ENCODE measurements at places on chromosomes 12 and 14. TPM values are rescaled to one million over a fixed set of nuclear protein-coding genes. Genes with fewer than 3 reads are reported as not detected.

EPS8 gene
- 25.6 TPM for total RNA-seq

MYF6 gene
- 0.45 TPM for total RNA-seq

ADAM21 gene
- total RNA-seq, result not detected

CDKL1 gene
- total RNA-seq, result 1.8 TPM

RAD9B gene
- 0.56 TPM for total RNA-seq

TOMM20L gene
- total RNA-seq, result not detected

C12orf43 gene
- 5.7 TPM for total RNA-seq

ERBB3 gene
- total RNA-seq, result 2.4 TPM

LALBA gene
- not detected for total RNA-seq

GRCh38 chr14:25048170-25049016 is 1.6 kb downstream of the STXBP6 start:
- DNase-seq, result peak; percentile 59
- H3K27ac ChIP-seq, result peak overlapping the region; percentile 95
- H3K36me3 ChIP-seq, result no peaks in the 10 kb centered on the region
- peak overlapping the region; percentile 77 for H3K4me3 ChIP-seq
- no peaks in the 10 kb centered on the region for H3K27me3 ChIP-seq
- peaks cover 34% of the 10 kb centered on the region for H3K4me1 ChIP-seq

DNA sequence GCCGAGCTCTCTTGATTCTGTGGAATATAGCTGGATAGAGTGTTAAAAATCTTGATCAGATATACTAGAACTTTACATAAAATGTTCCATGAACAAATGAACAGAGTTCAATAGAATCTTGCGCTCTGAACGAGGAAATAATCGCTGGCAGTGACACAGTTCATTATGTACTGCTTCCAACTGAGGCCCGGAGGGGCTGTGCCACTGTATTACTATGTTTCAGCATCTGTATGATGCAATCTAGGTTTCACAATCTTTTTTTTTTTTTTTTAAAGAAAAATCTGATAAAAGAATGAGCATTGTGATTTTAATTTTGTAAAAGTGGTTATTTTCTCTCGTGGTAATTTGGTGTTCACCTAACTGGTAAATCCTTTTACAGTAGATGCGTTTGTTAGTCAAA is 77.2 kb downstream of the FERMT2 start:
- H3K27ac ChIP-seq, result no peak overlapping the region
- H3K4me3 ChIP-seq, result no peak overlapping the region
- no peak for DNase-seq
- H3K27me3 ChIP-seq, result no peaks in the 10 kb centered on the region
- peaks cover 27% of the 10 kb centered on the region for H3K4me1 ChIP-seq
- peaks cover 84% of the 10 kb centered on the region for H3K36me3 ChIP-seq

- H3K36me3 ChIP-seq, result no peaks in the 10 kb centered on the region
- no peak overlapping the region for H3K27ac ChIP-seq
- H3K4me1 ChIP-seq, result no peaks in the 10 kb centered on the region
- H3K4me3 ChIP-seq, result no peak overlapping the region
- DNase-seq, result no peak
Measured at GRCh38 chr12:41942354-41942753, 202.3 kb downstream of the GXYLT1 start.

DNA sequence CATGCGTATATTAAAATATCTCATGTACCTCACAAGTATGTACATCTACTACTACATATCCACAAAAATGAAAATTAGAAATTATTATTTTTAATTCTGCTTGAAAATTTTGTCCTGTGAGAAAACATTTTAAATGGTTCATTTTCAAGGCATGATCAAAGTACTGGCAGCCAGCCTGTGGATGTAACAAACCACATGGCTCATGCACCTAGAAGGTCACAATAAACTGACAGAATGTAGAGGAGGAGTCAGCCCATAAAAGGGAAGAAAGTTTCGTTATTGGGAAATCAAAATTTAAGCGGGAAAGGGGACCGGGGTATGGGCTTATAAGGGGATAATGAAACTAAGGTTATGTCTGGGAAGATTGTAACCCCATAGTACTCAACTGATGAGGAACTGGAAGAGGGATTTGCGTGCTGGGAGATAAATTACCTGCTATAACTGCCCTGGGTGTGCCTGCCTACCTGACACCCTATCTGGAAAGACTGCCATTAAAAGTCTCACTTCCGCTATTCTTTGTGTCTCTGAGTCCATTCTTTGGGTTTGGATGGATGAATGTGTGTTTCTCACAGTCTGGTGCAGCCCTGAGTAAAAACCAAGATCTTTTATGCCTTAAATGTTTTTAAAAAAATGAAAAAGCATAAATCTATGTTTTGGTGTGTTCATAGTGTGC is 62.2 kb upstream of the PCED1B start:
- H3K36me3 ChIP-seq, result no peaks in the 10 kb centered on the region
- no peak overlapping the region for H3K27ac ChIP-seq
- H3K27me3 ChIP-seq, result no peaks in the 10 kb centered on the region
- no peak overlapping the region for H3K4me3 ChIP-seq
- no peaks in the 10 kb centered on the region for H3K4me1 ChIP-seq

DNA sequence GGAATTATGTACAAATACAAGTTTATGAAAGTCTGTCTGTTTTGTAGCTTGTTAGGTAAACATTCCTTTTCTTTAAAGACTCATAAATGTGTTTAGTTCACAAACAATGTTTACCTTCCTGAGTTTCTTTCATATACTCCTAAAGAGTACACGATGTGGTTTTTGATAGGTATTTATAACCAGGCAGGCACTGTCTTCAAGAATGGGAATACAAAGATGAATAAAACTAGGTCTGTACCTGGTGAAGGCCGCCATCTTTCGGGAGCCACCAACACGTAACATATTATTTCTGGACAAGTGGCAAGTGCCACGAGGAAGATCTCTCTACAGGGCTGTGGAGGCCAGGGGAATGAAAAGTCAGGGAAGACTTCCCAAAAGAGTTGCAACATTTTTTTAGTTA is 144.6 kb upstream of the RASSF8 start:
- no peaks in the 10 kb centered on the region for H3K4me1 ChIP-seq
- H3K36me3 ChIP-seq, result no peaks in the 10 kb centered on the region
- no peak for DNase-seq
- H3K27ac ChIP-seq, result no peak overlapping the region
- no peaks in the 10 kb centered on the region for H3K27me3 ChIP-seq
- H3K4me3 ChIP-seq, result no peak overlapping the region

- no peaks in the 10 kb centered on the region for H3K36me3 ChIP-seq
- no peak overlapping the region for H3K4me3 ChIP-seq
- DNase-seq, result no peak
Measured at GRCh38 chr12:92070864-92071445, 74.7 kb downstream of the BTG1 start.

DNA sequence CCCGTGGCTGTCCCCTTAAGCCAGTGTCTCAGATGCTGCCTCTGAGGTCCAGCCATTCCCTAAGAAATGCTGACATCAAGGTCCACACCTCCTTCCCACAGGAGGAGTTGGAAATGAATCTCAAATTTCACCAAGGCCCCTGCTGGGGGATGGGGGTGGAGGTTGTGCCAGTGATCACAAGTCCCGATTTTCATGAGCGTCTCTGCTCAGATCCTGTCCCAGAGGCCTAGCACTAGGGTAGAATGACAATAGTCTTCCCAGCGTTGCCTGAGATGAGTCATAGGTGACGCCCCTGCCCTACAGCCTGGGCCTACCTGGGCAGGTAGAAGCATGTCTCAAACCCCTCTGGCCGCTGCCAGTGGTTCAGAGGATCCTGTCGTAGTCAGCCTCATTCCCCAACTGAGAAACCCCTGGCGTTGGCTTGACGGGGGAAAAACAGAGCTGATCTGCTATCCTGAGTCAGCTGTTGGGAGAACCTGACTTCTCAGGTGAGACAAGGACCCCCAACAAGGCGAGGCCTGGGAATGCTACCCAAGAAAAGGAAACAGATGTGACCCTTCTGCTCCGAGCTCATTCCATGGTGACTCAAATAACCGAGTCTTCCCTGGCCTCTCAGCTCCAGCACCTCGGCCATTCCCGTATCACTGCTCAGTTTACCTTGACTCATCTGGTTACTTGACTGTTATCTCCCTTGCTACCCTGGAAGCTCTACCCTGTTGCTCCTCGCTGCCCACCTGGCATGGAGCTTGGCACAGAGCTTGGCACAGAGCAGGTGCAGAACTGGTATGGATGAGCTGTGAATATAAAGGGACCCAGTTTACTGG is 21.8 kb upstream of the SPPL3 start:
- H3K27me3 ChIP-seq, result no peaks in the 10 kb centered on the region
- DNase-seq, result no peak
- H3K4me3 ChIP-seq, result no peak overlapping the region

GRCh38 chr12:124544311-124544970 is 23.0 kb downstream of the NCOR2 start:
- H3K27ac ChIP-seq, result no peak overlapping the region
- H3K27me3 ChIP-seq, result no peaks in the 10 kb centered on the region
- no peaks in the 10 kb centered on the region for H3K36me3 ChIP-seq
- DNase-seq, result no peak
- no peak overlapping the region for H3K4me3 ChIP-seq
- H3K4me1 ChIP-seq, result peaks cover 70% of the 10 kb centered on the region

DNA sequence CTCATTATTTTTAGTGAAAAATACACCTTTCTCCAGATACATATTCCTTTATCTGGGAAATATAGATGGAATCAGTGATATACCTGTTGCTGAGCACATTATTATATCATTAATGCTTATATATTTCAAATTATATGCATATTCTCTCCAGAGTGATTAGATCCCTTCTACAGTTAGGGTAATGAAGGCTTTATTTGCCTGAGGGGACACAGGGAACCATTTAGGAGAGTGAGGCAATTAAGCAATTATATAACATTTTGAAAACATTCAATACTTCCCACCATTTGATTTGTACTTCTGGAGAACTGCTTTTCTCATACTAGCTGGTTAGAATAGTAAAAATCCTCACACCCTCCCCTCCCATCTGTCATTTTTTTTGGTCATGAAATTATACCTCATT is 212.8 kb upstream of the NOVA1 start:
- no peak overlapping the region for H3K27ac ChIP-seq
- H3K4me3 ChIP-seq, result no peak overlapping the region
- H3K27me3 ChIP-seq, result no peaks in the 10 kb centered on the region

- H3K27ac ChIP-seq, result no peak overlapping the region
- no peak for DNase-seq
- H3K27me3 ChIP-seq, result no peaks in the 10 kb centered on the region
- no peak overlapping the region for H3K4me3 ChIP-seq
Measured at GRCh38 chr14:53060046-53060445, 93.1 kb downstream of the DDHD1 start.

GRCh38 chr12:12436831-12437345 is 80.0 kb downstream of the BORCS5 start:
- H3K27ac ChIP-seq, result no peak overlapping the region
- no peaks in the 10 kb centered on the region for H3K36me3 ChIP-seq
- no peaks in the 10 kb centered on the region for H3K27me3 ChIP-seq
- H3K4me3 ChIP-seq, result no peak overlapping the region
- H3K4me1 ChIP-seq, result peaks cover 20% of the 10 kb centered on the region
- no peak for DNase-seq

DNA sequence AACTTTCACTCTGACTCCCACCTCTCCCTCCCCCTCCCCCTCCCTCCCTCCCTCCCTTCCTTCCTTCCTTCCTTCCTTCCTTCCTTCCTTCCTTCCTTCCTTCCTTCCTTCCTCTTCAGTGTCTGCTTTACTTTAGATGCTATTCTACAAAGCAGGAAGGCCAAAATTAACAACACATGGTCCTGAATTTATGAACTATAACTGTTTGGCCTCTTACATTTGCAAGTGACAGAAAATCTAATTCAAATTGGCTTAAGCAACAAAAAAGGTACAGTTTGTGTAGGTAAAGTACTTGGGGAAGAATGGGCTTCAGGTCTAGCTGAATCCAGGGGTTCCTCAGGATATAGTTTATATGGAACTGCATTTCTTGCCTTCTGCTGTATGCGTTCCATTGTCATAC is 673.0 kb downstream of the AACS start:
- no peaks in the 10 kb centered on the region for H3K36me3 ChIP-seq
- DNase-seq, result no peak
- no peak overlapping the region for H3K4me3 ChIP-seq

- H3K27me3 ChIP-seq, result no peaks in the 10 kb centered on the region
- no peaks in the 10 kb centered on the region for H3K4me1 ChIP-seq
- H3K36me3 ChIP-seq, result no peaks in the 10 kb centered on the region
- no peak for DNase-seq
Measured at GRCh38 chr14:71508901-71509300, 423.3 kb upstream of the RGS6 start.

- H3K4me1 ChIP-seq, result peaks cover 16% of the 10 kb centered on the region
- H3K27ac ChIP-seq, result no peak overlapping the region
- DNase-seq, result no peak
- H3K27me3 ChIP-seq, result no peaks in the 10 kb centered on the region
Measured at GRCh38 chr12:6238875-6239274, 38.7 kb downstream of the CD9 start.

DNA sequence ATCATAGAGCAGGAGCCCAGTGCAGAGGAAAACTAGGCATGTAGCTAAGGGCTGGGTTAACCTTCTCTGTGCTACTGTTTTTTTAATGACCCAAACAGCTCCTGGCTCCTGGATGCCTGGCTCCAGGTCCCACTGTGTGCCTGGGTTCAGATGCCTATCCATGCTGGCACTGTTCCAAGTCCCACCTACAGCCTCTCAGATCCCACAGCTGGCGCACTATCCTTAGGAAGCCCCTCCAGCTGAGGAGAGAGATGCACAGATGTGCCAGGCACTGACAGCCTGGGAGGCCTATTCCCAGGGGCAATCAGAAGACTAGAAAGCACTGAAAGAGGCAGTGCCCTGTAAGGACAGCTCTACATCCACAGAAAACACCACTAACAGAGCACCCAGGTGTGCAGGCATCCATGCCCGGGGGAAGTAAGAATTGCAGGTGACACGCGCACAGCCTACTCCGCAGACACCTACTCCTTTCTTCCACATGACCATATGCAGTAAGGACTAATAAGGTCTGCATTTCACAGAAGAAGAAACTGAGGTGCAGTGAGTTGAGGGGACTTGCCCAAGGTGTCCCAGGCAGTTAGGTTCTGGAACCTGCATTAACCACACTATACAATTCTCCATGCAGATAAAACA is 51.2 kb downstream of the PITPNM2 start:
- peak overlapping the region; percentile 86 for H3K27ac ChIP-seq
- H3K27me3 ChIP-seq, result no peaks in the 10 kb centered on the region
- DNase-seq, result no peak
- H3K36me3 ChIP-seq, result no peaks in the 10 kb centered on the region

DNA sequence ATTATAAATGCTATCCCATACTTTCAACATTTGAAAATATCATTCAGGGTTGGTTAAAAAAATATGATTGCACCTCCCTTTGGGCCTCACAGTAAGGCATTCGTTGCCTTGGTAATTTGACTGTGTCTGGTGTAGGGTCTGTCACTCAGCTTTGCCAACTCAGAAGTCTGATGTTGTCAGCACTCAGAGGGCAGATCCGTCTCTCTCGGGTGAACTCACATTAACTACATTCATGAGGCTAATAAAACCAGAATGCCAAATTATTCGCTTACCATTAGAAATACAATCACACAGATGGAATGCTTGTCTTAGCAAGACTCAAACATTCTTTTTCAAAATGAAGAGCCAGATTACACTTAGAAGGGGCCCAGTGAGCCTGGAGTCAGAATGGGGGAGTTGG is 53.0 kb downstream of the NPAS3 start:
- no peak overlapping the region for H3K4me3 ChIP-seq
- no peak for DNase-seq
- H3K4me1 ChIP-seq, result no peaks in the 10 kb centered on the region
- H3K36me3 ChIP-seq, result no peaks in the 10 kb centered on the region
- no peaks in the 10 kb centered on the region for H3K27me3 ChIP-seq
- H3K27ac ChIP-seq, result no peak overlapping the region

- peak overlapping the region; percentile 31 for H3K4me3 ChIP-seq
- H3K4me1 ChIP-seq, result peaks cover 29% of the 10 kb centered on the region
- DNase-seq, result peak; percentile 79
Measured at GRCh38 chr12:121812320-121812871, 8.6 kb downstream of the SETD1B start.
